ENCODE measurements at places on chromosomes 6 and 20.
A peak's percentile ranks its signal among the peaks of the same experiment; 100 is the strongest.

DNA sequence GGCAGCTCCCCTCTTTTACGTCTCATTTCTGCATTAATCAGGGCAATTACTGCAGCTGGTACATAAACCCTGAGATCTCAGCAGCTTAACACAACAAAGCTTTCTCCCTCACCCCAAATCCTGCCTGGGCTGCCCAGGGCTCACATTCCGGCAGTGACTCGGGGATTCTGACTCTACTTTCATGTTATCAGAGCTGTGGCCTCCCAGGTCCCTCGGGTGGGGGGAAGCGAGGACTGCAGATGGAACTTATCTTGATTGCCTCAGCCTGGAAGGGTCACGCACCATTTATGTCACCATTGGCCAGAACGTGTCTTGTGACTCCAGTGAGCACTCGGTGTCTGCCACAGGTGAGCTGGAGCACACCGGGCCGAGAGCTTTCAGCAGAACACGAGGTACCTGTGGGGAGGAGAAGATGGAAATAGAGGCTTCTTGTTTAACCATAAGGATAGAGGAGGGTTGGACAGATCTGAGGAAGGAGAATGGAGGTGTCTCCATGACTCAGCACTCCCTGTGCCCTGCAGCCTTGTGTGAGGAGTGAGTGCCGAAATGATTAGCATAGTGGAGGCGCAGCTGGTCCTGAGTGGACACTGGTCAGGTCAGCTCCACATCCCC is 88.5 kb upstream of the EXOC2 start:
- DNase-seq, result no peak

GRCh38 chr6:43870660-43871061 is 100.7 kb downstream of the VEGFA start:
- DNase-seq, result no peak

- DNase-seq, result no peak
These were observed 135.7 kb downstream of the BTBD3 start for GRCh38 chr20:12053353-12053752.

GRCh38 chr6:109455437-109456110 is at the start of gene MICAL1:
Gene MICAL1 (minus strand): TSS chr6:109455772. CDS start chr6:109454196, 1,576 bp downstream.
- DNase-seq, result peak; percentile 82

DNA sequence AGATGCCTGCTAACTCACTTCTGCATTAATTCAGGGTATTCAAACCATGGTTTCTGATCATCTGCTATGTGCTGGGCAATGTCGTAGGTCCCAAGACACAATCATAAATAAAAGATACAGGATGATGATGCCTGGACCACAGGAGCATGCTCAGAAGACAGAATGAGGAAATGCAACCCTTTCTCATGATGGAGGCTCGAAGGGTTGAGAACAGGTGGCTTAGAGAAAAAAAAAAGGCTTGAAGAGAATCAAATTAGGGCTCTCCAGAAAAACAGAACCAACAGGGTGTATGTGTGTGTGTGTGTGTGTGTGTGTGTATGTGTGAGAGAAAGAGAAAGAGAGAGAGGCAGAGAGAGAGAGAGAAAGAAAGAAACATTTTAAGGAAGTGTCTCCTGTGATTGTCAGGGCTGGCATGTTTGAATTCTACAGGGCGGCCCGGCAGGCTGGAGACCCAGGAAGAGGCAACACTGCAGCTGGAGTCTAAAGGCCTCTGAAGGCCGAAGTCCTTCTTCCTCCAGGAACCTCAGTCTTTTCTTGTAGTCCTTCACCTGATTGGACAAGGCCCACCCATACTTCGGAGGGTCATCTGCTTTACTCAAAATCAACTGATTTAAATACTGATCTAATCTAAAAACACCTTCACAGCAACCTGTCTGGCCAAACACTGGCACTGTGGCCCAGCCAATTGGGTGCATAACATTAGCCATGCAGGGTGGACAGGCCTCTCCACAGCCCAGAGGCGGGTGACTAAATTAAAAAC is 143.8 kb downstream of the ERMARD start:
- DNase-seq, result no peak

DNA sequence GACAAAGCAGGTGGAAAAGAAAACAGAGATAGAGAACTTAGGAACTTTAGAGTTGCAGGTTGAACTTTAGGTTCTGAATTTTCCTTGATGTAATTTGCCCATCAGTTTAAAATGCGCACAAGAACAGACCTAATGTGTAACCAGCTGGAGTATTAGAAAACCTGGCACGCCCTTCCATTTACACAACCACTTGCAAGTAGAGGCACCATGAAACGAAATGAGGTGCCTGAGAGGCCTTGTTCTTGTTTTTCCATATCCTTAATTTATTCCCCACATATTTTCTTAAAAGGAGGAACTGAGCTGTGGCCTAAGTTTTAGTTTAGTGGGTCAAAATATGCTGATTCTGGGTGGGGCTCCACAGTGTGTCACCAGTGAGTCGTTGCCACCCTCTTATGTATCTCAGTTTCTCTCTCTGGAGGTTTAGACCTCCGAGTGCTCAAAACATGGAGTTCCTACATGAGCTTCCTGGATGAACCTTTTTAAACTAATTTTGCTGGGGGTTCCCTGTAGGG is 17.2 kb upstream of the IL22RA2 start:
- DNase-seq, result no peak

DNA sequence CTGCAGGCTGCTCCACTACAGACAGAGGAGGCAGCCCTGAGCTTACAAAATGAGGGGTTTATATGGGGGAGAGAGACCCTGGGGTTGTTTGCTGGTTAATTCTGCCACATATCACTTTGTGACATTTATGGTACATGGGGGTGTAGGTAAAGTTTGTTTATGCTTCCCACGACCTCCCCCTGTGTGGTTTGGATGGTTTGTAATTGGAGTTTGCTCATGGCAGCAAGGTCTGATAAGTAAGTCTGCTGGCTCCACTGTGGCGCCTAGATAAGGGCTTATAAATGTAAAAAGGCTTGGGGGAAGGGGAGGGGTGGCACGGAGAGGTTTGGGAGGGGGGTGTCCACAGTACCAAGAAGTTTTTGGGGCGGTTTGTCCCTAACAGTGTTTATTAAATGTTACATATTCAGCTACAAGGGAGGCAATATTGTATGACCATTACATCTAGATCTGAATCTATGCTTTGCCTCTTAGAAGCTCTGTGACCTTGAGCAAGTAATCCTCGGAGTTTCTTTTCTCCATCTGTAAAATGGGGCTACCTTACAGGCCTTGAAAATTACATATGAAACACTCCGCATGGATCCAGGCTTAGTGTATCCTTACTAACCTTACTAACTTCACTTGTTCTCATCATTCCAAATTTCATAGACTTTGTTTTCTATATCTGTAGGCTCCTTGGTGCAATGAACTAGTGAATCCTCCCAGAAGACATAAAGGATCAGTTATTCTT is 204.8 kb upstream of the NOX3 start:
- DNase-seq, result no peak

GRCh38 chr20:58869662-58870227 is 17.2 kb downstream of the GNAS start:
- no peak for DNase-seq

DNA sequence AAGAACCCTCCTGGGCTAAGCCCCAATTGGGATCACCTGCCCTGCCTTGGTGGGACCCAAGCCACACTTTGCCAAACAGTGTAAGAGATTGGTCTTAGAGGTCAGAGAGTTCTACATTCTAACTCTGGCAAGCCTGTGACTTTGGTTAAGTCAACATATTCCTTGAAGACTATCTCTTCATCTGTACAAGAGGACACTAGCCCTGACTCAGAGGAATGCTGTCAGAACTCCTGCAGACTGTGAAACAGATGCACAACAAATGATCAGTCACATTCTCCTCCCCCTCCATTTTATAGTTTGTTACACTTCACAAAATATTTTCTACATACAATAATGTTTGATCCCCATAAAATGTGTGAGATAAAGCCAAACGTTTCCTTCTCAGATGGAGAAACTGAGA is 91.7 kb upstream of the EPB41L1 start:
- DNase-seq, result no peak

DNA sequence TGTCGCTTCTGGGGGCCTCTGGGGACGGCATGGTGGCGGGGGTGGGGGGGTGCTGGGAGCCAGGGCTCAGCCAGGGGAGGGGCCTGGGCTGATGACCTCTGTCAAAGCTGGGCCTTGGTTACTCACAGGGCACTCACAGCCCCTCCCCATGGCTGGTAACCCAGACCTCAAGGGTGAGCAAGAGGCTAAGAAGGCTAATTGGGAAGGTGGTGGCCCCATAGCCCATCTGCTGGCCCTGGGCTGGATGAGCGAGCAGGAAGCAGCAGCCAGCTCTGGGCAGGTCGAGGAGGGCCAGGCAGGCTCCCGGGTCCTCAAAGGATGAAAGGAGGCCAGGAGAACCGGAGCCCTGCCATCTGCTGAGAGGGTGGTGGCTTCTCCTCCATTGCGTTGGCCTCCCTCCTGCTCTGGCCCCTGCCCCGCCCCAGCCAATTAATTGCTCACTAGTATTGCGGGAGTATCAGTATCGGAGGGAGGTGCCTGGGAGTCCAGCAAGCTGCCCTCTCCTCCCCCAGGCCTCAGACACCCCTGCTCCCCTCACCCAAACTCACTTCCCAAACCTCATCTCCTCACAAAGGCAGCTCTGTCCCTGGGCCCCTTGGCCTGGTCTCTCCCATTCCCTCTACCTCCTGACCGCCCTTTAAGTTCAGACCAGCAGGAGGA is 1.0 kb upstream of the CDSN start:
- DNase-seq, result no peak

DNA sequence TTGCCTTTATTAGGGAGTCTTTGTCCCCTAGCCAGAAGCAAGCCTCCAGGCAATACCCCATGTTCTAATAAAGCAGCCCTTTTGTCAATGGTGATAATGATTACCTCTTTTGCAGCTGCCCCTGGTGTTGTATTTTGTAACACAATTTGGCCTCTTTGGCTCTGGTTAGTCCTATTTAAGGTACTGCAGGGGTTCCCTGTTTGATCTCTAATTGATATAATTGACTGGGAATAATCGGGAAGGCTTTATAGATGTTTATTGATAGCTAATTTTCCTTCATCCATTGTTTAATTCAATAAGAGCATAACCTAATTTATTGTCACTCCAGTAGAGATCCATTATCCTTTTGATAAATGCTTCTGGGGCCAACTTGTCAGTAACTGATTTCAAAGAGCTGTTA is 537.2 kb downstream of the PKHD1 start:
- DNase-seq, result no peak

DNA sequence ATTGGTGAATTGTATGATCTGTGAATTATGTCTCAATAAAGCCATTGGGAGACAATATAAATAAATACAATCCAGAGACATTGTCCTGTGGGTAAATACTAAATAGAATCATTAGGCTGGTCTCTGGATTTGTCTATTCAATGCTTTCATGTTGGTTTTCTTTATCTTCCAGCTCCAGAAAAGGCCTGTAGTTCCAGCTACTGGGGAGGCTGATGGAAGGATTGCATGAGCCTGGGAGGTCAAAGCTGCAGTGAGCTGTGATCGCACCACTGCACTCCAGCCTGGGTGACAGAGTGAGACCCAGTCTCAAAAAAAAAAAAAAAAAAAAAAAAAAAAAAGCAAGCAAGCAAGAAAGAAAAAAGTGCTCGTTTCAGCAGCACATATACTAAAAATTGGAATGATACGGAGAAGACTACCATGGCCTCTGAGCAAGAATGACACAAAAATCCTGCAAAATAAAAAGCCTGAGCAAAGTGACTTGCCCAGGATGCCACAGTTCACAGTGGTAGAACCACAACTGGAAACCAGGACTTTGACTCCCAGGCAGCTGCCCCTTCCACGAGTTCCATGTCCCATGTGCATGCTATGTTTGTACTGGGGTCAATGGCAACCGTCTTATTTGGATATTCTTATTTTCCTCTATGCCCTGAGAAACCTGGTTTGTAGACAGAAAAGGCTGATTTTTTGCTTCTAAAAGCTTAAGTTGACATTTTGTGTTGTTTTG is 33.6 kb upstream of the GMPR start:
- DNase-seq, result no peak

DNA sequence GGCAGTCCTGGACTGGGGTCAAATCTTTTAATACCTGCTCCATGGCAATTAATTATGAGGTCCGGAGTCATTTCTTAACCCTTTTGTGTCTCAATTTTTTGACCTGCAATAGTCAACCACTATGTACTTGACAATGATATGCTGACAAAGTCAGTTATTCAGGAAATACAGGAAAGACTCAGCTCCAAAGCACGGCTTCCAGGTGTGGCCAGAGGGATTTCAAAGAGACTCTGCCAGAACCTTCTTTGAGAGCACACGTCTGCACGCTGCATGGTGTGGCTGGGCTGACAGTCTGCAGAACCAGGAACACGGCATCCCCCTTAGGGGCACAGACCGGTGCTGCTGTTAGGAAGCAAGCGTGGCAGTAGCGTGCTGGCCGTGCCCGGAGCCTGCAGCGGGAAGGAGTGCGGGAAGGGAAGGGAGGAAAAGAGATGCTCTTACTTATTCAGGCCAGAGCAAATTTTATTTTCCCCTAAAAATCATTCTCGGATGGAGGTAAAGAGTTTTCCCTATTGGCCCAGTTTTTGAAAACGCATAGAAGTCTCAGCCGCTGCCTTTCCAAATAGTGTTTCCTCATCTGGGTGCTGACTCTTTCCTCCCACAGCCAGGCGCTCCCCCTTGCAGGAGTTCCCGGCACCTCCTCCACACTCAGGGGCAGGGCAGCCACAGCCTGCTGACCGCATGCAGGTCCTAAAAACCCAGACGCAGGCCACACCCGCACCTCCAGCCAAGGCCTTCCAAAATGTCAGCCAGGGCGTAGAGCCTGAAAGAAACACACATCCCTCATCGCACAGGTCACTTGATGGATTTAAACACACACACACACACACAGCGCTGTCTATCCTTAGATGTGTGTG is 187.4 kb upstream of the SNX9 start:
- DNase-seq, result no peak

Data from HAP-1 (cell line).